Gastrocnemius medialis (tissue), 4 donors: ENCODE measurements at places on chromosomes 3 and 15. TPM values are rescaled to one million over a fixed set of nuclear protein-coding genes. Genes with fewer than 3 reads are reported as not detected.

The ZNF35 gene
- 2.6 TPM for total RNA-seq

The SKOR1 gene
- total RNA-seq: 2.1 TPM

The LMCD1 gene
- total RNA-seq: 218 TPM

The SGO1 gene
- total RNA-seq: not detected

The GDPGP1 gene
- 2.7 TPM for total RNA-seq

The SLC9A9 gene
- 1.7 TPM for total RNA-seq

The SATB1 gene
- total RNA-seq: 42.3 TPM

The KLHL6 gene
- 0.31 TPM for total RNA-seq

The ABI3BP gene
- total RNA-seq: 19.3 TPM

The TNNC1 gene
- 5,017 TPM for total RNA-seq

The GRK7 gene
- 0.27 TPM for total RNA-seq

The SEMA3B gene
- total RNA-seq: 3.1 TPM

The MYO5C gene
- total RNA-seq: 3.2 TPM

The CCR1 gene
- 0.53 TPM for total RNA-seq

The MCCC1 gene
- total RNA-seq: 22.0 TPM

The MB21D2 gene
- 3.8 TPM for total RNA-seq

The FES gene
- total RNA-seq: 13.5 TPM

The DNASE1L3 gene
- total RNA-seq: not detected

- no peaks in the 10 kb centered on the region for H3K4me1 ChIP-seq
Observed at GRCh38 chr15:56492791-56493555, 28.0 kb upstream of the MNS1 start.

GRCh38 chr3:7546253-7546652 is 685.3 kb downstream of the GRM7 start:
- no peak for DNase-seq
- H3K27ac ChIP-seq: no peak overlapping the region
- no peaks in the 10 kb centered on the region for H3K36me3 ChIP-seq
- H3K27me3 ChIP-seq: no peaks in the 10 kb centered on the region

GRCh38 chr3:2870724-2871333 is 239.3 kb downstream of the IL5RA start:
- no peaks in the 10 kb centered on the region for H3K27me3 ChIP-seq
- no peak overlapping the region for H3K4me3 ChIP-seq
- no peaks in the 10 kb centered on the region for H3K4me1 ChIP-seq
- no peak overlapping the region for H3K27ac ChIP-seq
- no peaks in the 10 kb centered on the region for H3K36me3 ChIP-seq

DNA sequence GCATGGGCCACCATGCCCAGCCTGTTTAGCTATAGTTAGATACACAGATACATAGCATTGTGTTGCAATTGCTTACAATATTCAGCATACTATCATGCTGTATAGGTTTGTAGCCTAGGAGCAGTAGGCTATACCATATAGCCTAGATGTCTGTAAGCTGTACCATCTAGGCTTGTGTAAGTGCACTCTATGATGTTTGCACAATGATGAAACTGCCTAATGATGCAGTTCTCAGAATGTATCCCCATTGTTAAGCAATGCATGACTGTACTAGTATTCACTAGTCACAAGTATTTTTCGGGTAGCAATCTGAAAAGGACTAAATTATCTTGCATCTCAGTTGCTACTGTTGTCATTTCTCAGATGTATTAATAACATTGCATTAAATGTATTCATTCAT is 16.0 kb downstream of the PIGB start:
- no peak for DNase-seq
- no peak overlapping the region for H3K27ac ChIP-seq
- H3K4me1 ChIP-seq: no peaks in the 10 kb centered on the region
- no peak overlapping the region for H3K4me3 ChIP-seq

DNA sequence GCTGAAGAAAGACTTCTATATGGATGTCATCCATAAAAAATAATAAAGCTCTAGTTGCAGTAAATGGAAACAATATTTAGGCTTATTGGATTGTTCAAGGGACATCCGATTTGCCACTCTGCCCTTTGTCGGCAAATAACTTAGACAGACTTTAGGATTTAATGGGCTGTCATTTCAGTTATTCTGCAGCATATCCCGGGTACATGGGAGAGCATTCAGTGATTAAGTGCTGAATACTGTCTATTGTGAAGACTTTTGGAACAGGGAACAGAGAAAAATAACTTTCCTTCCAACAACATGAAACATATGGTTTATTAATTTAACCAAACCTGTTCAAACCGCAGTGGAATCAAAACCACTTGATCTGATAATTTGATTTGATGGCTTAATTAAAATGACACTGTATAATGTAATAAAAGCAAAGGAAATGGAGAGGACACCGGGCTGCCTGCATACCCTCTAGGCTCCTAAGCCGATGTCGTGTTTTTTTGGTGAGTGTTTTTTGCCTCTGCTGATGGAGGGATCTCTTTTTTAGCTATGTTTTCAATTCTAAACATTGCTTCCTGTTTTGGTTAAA is 199.3 kb downstream of the FEZF2 start:
- peaks cover 4% of the 10 kb centered on the region for H3K36me3 ChIP-seq
- no peak overlapping the region for H3K4me3 ChIP-seq
- H3K27ac ChIP-seq: no peak overlapping the region
- no peaks in the 10 kb centered on the region for H3K27me3 ChIP-seq
- DNase-seq: no peak

DNA sequence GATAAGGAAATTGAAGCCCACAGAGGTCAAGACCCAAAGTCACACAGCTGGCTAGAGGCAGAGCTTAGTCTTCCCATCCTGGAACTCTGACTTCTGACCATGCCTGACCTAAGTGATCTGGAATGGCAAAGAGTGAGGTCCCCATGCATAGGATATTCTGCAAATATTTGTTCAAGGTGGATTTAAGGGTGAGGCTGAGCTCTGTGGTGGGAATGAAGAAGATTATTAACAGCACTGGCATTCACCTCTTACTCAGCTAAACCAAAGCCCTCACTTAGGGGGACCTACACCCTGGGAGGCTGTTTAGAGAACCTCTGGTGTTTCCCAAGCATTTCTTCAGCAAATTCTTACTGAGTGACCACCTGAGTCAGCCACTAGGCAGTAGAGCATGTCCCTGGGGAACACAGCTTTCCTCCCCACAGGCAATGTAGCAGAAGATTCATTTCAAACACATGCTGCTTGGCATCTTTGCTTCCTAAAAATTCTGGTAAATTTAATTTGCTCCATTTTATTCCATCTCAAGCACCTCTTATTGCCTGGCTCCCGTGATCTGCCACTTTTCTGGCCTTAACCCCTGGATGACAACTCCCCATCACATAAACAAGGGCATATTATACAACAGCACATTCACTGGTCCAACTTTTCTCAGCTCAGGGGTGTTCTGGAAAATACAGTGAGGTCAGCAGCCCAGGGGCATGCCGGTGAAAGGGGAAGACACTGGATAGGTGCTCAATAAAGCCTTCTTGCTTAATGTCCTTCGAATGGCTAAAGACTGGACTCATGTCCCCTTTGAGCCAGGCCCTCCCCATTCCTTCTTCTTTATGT is 176.0 kb downstream of the ABHD5 start:
- H3K4me3 ChIP-seq: no peak overlapping the region
- H3K27me3 ChIP-seq: no peaks in the 10 kb centered on the region
- H3K27ac ChIP-seq: no peak overlapping the region
- H3K36me3 ChIP-seq: no peaks in the 10 kb centered on the region
- DNase-seq: no peak

- H3K4me1 ChIP-seq: peaks cover 10% of the 10 kb centered on the region
- H3K27me3 ChIP-seq: no peaks in the 10 kb centered on the region
- H3K4me3 ChIP-seq: no peak overlapping the region
- no peak overlapping the region for H3K27ac ChIP-seq
Observed at GRCh38 chr15:51223771-51224229, 114.6 kb downstream of the CYP19A1 start.

- H3K27ac ChIP-seq: no peak overlapping the region
- H3K36me3 ChIP-seq: no peaks in the 10 kb centered on the region
- no peak overlapping the region for H3K4me3 ChIP-seq
Observed at GRCh38 chr3:123298903-123299302, 97.2 kb downstream of the SEC22A start.

- no peak for DNase-seq
- H3K4me3 ChIP-seq: no peak overlapping the region
- no peak overlapping the region for H3K27ac ChIP-seq
- no peaks in the 10 kb centered on the region for H3K27me3 ChIP-seq
- no peaks in the 10 kb centered on the region for H3K4me1 ChIP-seq
Observed at GRCh38 chr3:170780955-170781354, 89.0 kb downstream of the RPL22L1 start.

DNA sequence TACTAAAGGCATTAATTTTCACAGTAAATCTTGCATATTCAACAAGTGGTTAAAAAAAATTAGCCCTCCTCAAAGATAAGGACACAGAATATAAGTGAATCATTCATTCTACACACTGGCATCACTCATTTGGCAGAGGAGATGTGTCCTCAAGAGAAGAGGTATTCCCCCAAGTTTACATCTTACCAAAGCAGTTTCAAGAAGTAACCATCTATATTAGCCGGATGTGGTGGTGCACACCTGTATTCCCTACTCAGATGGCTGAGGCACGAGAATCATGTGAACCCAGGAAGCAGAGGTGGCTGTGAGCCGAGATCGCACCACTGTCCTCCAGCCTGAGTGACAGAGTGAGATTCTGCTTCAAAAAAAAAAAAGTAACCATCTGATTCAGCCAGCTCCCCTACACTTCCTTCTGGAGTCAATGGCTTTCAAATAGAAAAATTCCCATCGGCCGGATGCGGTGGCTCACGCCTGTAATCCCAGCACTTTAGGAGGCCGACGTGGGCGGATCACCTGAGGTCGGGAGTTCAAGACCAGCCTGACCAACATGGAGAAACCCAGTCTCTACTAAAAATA is 15.4 kb downstream of the RAF1 start:
- peak overlapping the region; percentile 99 for H3K27ac ChIP-seq
- H3K4me3 ChIP-seq: no peak overlapping the region
- H3K4me1 ChIP-seq: peaks cover 83% of the 10 kb centered on the region
- no peaks in the 10 kb centered on the region for H3K36me3 ChIP-seq

GRCh38 chr15:48101376-48101961 is 19.3 kb upstream of the SLC24A5 start:
- no peaks in the 10 kb centered on the region for H3K4me1 ChIP-seq
- H3K27me3 ChIP-seq: peaks cover 4% of the 10 kb centered on the region
- H3K27ac ChIP-seq: no peak overlapping the region
- no peak overlapping the region for H3K4me3 ChIP-seq
- DNase-seq: no peak

DNA sequence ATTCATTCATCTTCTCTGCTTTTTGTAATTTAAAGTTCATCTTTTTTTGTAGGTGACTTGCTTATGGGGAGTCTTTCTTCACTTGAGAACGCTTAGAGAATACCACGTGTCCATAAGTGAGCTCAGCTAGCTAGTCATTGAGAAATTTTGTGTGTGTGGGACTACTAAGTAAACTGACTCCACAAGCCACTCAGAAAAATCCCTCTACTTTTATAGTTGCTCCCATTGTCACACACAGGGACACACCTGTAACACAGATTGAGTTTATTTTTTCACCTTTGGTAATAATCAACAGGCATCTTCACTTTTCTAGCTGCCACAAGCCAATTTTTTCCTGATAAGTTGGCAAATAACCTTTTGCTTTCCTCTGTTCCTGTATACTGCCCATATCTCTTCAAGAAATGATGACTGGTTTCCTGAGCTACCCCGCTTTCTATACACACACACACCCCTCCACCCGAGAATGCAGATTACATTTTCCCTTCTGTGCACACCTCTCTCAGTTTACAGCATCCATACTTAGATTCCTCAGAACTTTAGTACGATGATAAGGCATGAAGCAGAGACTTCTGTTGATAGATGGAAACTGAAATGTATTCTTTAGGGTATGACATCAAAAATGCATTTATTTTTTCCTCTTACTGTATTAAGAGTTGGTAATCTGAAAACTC is 4.6 kb downstream of the TSC22D2 start:
- no peak for DNase-seq
- H3K4me3 ChIP-seq: peak overlapping the region; percentile 78
- no peaks in the 10 kb centered on the region for H3K27me3 ChIP-seq
- no peaks in the 10 kb centered on the region for H3K36me3 ChIP-seq
- H3K27ac ChIP-seq: peak overlapping the region; percentile 99
- H3K4me1 ChIP-seq: peaks cover 67% of the 10 kb centered on the region

DNA sequence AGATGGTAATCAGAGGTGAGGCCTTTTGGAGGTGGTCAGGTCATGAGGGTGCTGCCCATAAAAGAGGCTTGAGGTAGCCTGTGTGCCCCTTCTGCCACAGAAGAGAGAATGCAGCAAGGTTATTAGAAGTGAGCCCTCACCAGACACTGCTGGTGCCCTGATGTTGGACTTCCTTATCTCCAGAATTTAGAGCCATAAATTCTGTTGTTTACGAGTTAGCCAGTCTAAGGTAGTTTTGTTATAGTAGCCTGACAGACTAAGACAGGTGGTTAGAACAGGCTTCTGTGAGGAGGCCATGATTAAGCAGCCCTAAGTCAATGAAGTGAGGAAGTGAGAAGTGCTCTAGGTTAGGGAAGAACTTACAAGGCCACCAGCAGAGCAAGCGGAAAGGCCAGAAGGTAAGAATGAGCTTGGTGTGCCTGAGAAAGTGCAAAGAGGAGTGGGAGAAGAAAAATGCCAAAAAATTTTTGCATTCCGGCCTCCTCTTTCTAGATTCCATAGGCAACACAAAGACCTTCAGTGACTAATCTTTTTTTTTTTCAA is 44.2 kb upstream of the STT3B start:
- no peaks in the 10 kb centered on the region for H3K4me1 ChIP-seq
- H3K36me3 ChIP-seq: no peaks in the 10 kb centered on the region
- H3K4me3 ChIP-seq: no peak overlapping the region
- no peak for DNase-seq
- no peaks in the 10 kb centered on the region for H3K27me3 ChIP-seq
- H3K27ac ChIP-seq: no peak overlapping the region

GRCh38 chr3:29065211-29065785 is 215.6 kb upstream of the RBMS3 start:
- peak; percentile 21 for DNase-seq
- H3K27ac ChIP-seq: no peak overlapping the region
- H3K4me3 ChIP-seq: no peak overlapping the region
- peaks cover 18% of the 10 kb centered on the region for H3K4me1 ChIP-seq
- no peaks in the 10 kb centered on the region for H3K27me3 ChIP-seq
- H3K36me3 ChIP-seq: no peaks in the 10 kb centered on the region

DNA sequence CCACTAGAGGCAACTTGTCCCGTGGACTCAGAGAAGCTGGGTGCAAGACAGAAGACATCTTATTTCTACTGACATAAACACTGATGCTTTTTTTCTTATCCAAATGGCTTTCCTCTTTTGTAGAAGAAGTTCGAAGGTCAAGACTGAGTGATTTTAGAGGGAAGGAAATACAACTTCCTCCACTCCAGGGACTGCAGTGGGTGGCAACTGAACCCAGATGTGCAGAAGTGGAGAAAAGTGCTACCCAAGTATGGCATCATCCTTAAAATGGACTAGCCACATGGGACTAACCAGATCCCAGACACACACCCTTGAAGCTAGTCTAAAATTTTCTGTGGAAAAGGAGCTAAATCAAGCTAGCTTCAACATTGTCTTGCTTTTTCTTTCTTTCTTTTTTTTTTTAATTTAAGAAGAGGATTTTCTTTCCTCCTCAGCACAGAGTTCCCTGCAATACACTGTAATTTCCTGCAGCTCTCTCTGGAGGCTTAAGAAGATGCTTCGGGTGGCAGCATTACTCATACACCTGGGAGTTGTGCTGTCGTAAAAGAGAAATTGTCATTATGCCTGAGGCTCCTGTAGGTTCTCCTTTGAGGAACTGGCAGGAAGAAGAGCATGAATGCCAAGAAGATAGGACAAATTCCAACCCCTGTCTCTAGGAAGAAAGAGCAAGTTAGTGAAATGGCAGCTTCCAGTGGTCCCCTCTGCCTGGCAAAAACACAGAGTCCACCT is 3.8 kb upstream of the FRMD4B start:
- H3K27me3 ChIP-seq: no peaks in the 10 kb centered on the region
- no peaks in the 10 kb centered on the region for H3K36me3 ChIP-seq
- H3K4me1 ChIP-seq: peaks cover 12% of the 10 kb centered on the region
- DNase-seq: no peak

GRCh38 chr15:41957021-41957897 is 15.1 kb downstream of the EHD4 start:
- DNase-seq: no peak
- H3K4me1 ChIP-seq: no peaks in the 10 kb centered on the region
- no peaks in the 10 kb centered on the region for H3K36me3 ChIP-seq
- no peak overlapping the region for H3K4me3 ChIP-seq
